A549 treated with RU486 at 1 μM for 4 hours (cell line): ENCODE measurements at places on chromosomes 4 and X. TPM values are rescaled to one million over a fixed set of nuclear protein-coding genes. Genes with fewer than 3 reads are reported as not detected.

ARMCX2 gene
- total RNA-seq, result 0.07 to 0.11 TPM in 2 of 5 replicates, not detected in the others

GAB3 gene
- total RNA-seq, result 0.26 to 0.57 TPM (median 0.49 TPM) in 5 replicates

COPS4 gene
- 23.3 to 39.3 TPM (median 26.5 TPM) in 5 replicates for total RNA-seq

RADX gene
- total RNA-seq, result 0.06 TPM in 2 of 5 replicates, not detected in the others

NAP1L2 gene
- total RNA-seq, result 0.86 to 1.4 TPM (median 1.2 TPM) in 5 replicates

HGFAC gene
- 0.07 to 0.32 TPM (median 0.18 TPM) in 5 replicates for total RNA-seq
